CD14-positive monocyte (primary cell): ENCODE measurements at places on chromosomes 5 and 9.

- peak; percentile 42 for DNase-seq
Observed at GRCh38 chr9:136482046-136482792, 621 bp downstream of the SEC16A start.

- no peak for DNase-seq
Observed at GRCh38 chr9:121989010-121989409, 104.1 kb downstream of the TTLL11 start.

DNA sequence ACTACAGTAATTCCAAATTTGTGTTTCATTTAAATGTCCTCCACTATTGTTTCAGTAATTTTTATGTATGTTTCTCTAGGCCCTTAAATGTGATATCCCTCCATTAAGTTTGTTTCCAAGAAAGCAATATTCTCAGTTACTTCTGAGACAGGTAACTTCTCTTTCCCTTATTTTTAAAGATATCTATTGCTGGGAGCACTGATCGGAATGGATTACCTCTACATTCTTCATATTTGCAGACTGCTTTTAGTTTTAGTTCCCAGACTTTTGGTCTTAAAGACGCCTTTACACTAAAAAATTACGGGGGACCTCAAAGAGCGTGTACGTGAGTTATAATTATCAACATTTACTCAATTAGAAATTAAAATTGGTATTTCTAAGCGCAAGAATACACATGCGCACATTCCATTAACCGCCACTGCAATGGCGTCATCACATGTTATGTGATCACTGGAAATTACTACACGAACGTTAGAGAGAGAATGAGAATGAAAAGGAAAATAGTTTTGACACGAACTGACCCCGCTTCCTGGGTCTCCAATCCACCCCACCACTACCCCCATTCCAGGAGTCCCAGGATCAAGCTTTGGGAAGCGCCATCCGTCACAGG lies 519 bp upstream of the RAD50 start:
- DNase-seq: no peak

- no peak for DNase-seq
Observed at GRCh38 chr5:135013445-135013844, 20.6 kb downstream of the PITX1 start.

- no peak for DNase-seq
Observed at GRCh38 chr9:114524247-114524681, 19.0 kb upstream of the WHRN start.

GRCh38 chr5:34834794-34835089 lies 4.2 kb upstream of the TTC23L start:
- DNase-seq: no peak

DNA sequence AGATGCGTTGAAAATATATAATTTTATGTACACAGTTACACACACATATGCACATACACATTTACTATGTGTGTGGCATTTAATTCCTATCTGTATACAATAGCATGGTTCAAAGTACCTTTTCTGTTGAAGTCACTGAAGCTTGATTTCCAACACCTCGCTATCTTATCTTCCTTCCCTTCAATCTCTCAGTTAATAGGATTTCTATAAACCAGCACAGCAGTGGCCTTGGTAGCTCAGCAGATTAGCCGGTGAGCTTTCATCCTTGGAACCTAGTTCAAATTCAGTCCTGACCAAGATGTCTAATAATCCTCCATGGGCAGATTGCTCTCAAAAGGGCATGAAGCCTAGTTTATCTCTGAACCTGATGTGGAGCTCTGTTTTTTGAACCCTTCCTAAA lies 2389.5 kb downstream of the MAT2B start:
- no peak for DNase-seq

- no peak for DNase-seq
Observed at GRCh38 chr5:36755920-36756488, 120.6 kb upstream of the NIPBL start.

- DNase-seq: no peak
Observed at GRCh38 chr9:37424686-37425297, 2.3 kb downstream of the GRHPR start.

- no peak for DNase-seq
Observed at GRCh38 chr5:125197321-125197720, 450.9 kb upstream of the ZNF608 start.

GRCh38 chr9:36738318-36738976 lies 165.8 kb downstream of the MELK start:
- no peak for DNase-seq

- no peak for DNase-seq
Observed at GRCh38 chr9:100228352-100228869, 124.3 kb downstream of the TEX10 start.

DNA sequence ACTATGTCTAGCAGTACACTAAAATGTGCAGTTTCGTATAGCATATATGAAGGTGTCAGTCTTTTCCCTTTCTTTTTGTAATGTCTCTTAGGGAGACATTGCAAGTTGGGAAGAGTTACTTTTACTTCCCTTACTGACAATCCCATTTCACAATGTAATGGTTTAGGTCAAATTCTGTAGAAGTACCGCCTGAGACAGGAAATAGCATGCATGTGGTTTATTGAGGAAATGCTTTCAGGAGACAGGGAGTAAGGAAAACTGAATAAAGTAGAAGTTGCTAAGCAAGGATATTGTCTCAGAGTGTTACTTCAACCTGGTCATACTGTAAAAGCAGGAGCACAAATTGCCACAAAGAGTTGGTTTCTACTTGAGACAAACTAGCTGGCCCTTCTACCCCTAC lies 32.1 kb upstream of the MSANTD3 start:
- DNase-seq: no peak

DNA sequence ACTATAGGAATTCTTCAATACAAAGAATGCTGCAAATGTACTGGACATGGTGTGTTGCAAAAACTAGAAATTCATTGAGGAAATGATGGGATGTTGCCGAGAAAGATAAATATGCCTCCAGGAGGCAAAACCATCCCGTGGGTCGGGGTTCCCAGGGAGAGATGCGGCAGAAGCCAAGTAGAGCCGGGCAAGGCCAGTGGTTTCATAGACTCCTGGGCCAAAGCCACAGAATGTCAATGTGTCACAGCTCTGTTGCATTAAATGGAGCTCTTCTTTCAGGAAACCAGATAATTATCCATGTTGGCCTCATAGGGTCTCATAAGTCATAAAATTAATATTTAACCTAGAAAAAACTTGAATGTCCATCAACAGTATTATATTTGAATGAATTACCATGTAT lies 419.5 kb upstream of the CDH10 start:
- DNase-seq: no peak

DNA sequence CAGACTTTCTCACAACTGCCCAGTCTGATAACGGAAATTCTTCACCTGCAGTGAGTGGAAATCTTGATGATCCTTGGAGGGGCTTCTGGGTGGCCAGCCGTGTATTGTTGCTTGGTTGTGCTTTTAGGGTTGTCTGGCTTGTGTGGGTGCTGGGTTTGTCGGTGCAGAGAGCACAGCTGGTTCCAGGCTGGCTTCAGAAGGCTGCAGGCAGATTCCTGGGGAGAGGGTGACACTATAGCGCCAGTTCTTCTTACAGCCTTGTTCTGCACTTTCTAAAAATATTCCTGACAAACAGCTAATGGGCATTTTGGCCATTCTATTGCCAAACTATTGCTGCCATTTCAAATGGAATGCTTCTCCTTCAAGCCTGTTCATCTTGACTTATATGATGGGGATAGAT lies 99.3 kb downstream of the PDZD2 start:
- no peak for DNase-seq
